ENCODE measurements at places on chromosomes 3 and 15. TPM values are rescaled to one million over a fixed set of nuclear protein-coding genes. Genes with fewer than 3 reads are reported as not detected.

GRCh38 chr3:13223574-13224237 is 150.5 kb upstream of the IQSEC1 start:
- DNase-seq = no peak

GRCh38 chr3:76438971-76439370 is 600.9 kb upstream of the ROBO2 start:
- no peak for DNase-seq

DNA sequence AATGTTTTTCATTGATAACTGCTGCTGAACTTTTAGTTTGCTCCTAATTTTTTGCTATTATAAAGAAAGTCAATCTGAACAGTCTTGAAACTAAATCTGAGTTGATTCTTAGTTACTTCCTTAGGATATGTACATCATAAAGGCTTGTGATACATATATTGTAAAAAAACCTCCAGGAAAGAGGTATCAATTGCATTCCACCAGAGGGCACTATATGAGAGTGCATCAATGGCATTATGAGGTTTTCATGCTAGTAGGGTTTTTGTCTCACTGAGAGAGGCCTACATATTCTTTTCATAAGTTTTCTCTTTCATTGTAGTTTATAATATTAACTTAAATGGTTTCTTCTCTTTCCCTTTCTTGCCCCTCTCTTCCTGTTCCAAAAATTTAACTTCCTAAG is 46.9 kb downstream of the PIK3R4 start:
- no peak for DNase-seq

DNA sequence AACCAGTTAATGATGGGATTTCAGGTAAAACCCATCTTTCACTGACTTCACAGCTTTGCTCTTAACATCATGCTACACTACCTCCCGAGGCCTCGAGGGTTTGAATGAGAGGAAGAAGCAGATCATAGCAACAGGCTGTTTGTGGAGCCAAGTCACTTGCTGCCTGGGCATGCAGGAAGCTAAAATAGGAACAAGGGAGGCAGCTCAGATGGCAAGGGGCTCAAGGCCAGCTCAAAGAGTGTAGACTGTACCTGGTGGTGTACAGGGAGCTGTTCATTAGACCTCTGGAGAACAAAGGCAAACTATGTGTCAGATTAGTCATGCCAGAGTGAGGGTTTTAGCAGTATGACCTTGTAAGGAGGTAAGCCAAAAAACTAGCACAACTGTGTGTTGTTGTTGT is 28.8 kb downstream of the ARRDC4 start:
- DNase-seq = peak; percentile 46

- DNase-seq = no peak
These were observed 3.9 kb upstream of the INSYN1 start for GRCh38 chr15:73756947-73757513.

- no peak for DNase-seq
These were observed 220.9 kb upstream of the TRIM42 start for GRCh38 chr3:140456974-140457373.

GRCh38 chr15:52462806-52463360 is 65.8 kb downstream of the MYO5A start:
- DNase-seq = no peak

DNA sequence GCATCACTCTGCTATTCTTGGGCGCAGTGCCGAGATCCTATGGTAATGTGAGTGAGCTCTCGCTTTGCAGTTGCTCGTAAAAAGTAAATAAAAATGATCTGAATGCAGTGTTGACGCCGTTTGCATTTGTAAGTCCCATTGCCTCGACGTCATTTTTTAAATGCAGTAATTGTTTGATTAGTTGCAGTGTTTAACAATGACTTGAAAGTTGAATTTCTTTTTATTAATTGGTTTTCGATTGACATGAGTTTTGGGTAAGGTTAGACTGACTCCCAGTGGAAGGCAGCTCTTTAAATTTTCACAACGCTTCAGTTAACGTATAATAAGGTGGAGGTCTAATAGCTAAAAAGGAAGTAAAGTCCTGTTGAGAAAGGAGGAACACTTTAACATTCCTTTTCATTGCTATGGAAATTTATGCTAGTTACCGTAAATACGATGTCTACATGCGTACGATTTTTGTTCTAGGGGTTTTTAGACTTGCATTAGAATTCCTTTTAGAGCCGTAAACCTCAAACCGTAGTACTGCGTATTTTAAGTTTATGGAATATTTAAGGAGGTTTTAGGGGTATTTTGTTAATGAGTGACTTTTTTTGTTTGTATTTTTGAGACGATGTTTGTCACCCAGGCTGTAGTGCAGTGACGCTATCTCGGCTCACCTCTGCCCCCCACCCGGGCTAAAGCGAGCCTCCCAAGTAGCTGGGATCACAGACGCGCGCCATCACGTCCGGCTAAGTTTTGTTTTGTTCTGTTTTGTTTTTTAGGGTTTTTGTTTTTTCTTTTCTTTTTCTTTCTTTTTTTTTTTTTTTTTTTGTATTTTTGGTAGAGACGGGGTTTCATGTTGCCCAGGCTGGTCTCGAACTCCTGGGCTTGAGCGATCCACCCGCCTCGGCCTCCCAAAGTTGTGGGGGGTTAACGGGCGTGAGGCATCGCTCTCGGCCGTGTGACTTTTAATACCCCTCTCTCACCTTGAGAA is 1.4 kb downstream of the MORF4L1 start:
- peak; percentile 60 for DNase-seq

The SATB1 gene
- 32.7 TPM for polyA plus RNA-seq

The NOX5 gene
- 0.07 TPM for polyA plus RNA-seq

The LRRC28 gene
- 19.0 TPM for polyA plus RNA-seq

All from muscle of leg (tissue), 16 donors.